ENCODE measurements at places on chromosomes 2 and 18.

DNA sequence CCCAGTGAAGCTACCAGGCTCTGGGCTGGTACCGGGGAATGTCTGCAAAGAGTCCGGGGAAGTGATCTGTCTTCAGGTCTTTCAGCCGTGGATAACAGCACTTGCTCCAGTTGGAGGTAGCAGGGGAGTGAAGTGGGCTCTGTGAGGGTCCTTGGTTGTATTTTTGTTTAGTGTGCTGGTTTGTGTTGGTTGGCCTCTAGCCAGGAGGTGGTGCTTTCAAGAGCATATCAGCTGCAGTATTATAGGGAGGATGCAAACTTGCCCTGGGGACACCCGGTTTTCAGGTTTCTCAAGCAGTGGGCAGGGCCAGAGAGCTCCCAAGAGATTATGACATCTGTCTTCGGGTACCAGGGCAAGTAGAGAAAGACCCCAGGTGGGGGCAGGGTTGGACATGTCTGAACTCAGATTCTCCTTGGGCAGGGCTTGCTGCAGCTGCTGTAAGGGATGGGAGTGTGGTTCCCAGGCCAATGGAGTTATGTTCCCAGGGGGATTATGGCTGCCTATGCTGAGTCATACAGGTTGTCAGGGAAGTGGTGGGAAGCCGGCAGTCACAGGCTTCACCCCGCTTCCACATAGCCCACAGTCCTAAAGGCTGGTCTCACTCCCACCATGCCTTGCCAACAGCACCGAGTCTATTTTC lies 34.4 kb downstream of the ACAA2 start:
- DNase-seq: no peak

- DNase-seq: no peak
Measured at GRCh38 chr18:69968039-69968438, 20.4 kb upstream of the CD226 start.

- DNase-seq: no peak
Measured at GRCh38 chr2:155391613-155392130, 693.2 kb downstream of the KCNJ3 start.

DNA sequence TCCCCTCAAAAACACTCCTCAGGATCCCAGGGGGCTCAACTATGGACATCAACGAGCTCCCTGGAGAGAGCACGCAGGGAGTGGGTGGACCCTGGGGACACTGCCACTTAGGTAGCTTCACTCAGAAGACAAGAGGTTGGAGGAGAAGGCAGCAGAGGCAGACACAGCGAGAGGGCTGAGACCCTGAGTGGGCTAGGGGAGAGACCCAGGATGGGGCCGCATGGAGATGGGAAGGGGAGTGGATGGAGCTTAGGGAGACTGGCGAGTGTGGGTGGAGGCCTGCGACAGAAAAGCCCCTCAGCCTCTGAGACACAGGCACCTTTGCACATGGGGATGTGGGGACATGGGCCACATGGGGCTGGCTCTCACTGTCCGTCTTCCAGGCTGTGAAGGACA lies 70.9 kb downstream of the ASB1 start:
- no peak for DNase-seq

GRCh38 chr18:69885355-69885754 lies 62.3 kb downstream of the CD226 start:
- DNase-seq: no peak
